Renal cortical epithelial cell (primary cell): ENCODE measurements at places on chromosomes 1 and 21.

- DNase-seq: peak; percentile 84
Measured at GRCh38 chr1:41662765-41663437, 178.4 kb upstream of the EDN2 start.

- no peak for DNase-seq
Measured at GRCh38 chr1:192261476-192261875, 55.3 kb upstream of the RGS21 start.

GRCh38 chr1:110457206-110457605 is 6.3 kb downstream of the PROK1 start:
- DNase-seq: no peak

GRCh38 chr21:25487046-25487594 is 120.2 kb downstream of the MRPL39 start:
- DNase-seq: no peak

GRCh38 chr1:11600836-11601235 is 53.4 kb downstream of the FBXO2 start:
- no peak for DNase-seq

DNA sequence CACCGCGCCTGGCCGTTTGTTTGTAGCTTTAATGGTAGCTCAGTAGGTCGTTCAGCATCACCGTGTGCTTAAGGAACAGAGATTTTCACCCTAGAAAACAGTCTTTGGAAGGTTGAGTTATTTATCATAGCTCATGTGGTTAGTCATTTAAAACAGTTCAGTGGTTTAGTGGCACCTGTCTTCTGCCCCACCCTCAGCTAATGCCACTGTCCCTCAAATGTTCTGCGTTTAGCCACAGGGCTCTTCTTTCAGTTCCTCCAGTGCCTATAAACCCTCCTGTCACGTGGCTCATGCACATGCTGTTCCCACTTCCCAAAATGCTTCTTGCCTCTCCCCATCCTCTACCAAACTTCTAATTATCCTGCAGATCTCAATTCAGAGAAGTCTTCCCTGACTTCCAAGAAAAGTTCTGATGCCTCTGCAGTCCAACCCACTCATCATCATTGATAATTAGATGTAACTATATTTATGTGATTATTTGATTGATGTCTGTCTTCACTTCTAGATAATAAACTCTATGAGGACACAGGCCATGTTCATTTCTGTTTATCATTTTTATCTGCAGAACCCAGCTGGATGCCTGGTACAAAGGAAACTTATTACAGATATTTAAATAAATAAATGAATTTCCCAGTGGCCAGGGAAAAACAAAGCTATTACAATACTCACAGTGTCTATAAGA is 14.4 kb upstream of the DIPK1A start:
- no peak for DNase-seq

DNA sequence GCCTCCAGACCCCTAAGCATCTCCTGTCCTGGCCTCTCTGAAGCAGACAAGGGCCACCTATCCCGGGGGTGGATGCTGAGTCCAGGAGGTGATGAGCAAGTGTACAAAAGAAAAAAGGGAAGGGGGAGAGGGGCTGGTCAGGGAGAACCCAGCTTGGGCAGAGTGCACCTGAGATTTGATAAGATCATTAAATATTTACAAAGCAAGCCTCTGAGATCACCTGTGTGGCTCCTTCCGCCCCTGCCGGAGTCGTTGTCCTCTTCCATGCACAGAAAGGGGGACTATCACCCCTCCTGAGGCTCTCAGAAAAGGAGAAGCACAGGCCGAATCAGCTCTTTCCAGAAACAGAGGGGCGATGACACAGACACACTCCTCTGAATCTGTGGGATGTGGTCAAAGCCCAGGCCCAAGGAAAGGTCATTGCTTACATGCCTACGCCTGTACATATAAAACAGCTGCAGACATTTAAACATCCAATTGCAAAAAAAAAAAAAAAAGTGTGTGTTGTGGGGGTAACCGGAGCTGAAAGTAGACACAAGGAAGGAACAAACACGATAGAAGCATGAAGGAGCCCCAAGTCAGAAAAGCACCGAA is 30.9 kb downstream of the PRSS38 start:
- no peak for DNase-seq

GRCh38 chr1:210446479-210446878 is 117.8 kb downstream of the HHAT start:
- DNase-seq: peak; percentile 37

DNA sequence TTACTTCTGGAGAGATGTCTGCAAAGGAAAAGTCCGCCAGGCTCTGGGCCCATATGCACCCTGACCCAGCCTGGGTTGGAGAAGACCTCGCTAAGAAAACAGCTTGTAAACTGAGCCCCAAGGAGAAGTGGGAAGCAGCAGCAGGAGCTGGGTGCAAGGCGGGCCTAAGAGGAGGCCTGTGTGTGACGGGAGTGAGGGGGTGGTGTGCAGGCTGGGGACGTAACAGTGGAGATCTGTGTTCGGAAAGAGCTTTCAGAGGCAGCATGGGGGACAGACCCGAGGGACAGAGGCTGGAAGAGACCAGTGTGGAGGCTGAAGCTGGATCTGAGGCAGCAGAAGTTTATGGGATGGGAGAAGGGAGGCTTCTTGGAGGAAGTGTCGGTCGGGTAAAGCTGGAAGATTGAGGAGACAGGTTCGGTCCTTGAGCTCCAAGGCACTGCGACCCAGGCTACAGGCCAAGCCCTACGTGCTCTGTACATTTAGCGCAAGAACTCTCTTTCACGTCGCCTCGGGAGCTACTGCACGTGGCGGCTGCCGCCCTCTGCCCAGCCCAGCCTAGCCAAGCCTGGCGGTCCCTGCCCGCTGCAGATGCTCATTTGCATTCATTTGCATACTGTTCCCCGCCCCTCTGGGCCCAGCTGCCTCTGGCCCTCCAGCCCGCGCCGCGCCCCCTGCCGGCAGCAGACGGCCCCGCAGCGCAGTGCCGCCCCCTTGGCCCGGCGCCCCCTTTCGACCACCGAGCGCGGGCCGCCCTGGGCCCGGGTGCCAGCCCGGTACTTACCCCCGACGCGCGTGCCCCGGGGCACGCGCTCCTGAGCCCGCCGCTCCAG is 6.3 kb downstream of the HPCA start:
- DNase-seq: no peak

DNA sequence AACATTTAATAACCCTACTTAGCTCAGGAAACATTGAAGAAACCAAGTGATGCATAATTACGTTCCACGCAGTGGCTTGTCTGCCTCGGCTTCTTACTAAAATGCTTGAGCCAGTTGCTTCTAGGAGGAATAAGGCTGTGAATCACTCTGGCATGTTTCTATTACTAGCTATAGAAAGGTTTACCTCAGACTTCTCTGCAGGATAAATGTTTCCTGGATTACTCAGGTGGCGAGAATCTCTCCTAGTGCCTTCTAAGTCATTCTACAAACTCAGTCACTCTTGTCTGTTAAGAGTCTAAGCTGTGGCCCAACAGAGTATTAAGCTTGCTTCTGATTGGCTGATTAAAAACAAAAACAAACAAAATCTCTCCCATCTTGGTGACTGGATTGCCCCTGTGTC is 92.0 kb upstream of the RALGPS2 start:
- DNase-seq: peak; percentile 74

GRCh38 chr1:9758559-9759121 is 65.1 kb downstream of the CLSTN1 start:
- no peak for DNase-seq

DNA sequence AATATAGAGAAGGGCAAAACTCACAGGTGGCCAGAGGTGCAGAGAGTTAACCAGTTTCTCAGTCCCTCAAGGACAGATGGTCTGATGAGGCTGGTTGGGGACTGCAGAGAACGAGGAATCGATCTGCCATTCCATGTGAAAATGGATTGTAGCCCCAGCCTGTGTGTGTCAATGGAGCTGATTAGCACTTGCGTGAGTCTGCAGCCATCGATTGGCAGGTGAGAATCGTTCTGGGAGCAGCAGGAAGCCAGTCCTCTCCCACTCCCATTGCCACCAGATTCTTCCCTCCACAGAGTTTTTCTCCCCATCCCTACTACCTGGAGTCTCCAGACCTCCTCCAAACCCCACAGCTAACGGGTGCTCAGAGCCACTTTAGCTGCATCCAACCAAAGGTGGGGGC is 18.3 kb upstream of the PSMB2 start:
- no peak for DNase-seq

GRCh38 chr1:189350983-189351616 is 1126.6 kb downstream of the BRINP3 start:
- DNase-seq: no peak

- no peak for DNase-seq
Measured at GRCh38 chr1:34619256-34619655, 135.6 kb upstream of the GJB5 start.

DNA sequence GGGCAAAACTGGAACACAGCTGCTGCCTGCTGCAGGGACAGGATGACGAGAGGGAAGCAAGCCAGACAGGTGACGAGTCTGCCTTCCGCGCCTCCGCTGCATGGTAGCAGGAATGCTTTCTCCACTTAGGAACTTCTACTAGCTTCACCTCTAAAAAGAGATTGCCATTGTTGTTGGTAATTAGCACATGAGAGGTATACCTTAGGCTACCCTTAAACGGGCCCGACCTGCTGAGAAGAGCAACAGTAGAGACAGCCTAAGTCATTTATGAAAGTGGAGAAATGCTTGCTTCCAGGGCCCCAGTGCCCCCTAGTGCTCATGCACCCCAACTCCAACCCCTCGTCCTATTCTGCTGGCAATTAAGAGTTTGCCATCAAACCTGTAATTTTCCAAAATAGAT is 96.9 kb upstream of the AKT3 start:
- no peak for DNase-seq

- peak; percentile 86 for DNase-seq
Measured at GRCh38 chr1:204266504-204267034, 52.8 kb upstream of the GOLT1A start.

DNA sequence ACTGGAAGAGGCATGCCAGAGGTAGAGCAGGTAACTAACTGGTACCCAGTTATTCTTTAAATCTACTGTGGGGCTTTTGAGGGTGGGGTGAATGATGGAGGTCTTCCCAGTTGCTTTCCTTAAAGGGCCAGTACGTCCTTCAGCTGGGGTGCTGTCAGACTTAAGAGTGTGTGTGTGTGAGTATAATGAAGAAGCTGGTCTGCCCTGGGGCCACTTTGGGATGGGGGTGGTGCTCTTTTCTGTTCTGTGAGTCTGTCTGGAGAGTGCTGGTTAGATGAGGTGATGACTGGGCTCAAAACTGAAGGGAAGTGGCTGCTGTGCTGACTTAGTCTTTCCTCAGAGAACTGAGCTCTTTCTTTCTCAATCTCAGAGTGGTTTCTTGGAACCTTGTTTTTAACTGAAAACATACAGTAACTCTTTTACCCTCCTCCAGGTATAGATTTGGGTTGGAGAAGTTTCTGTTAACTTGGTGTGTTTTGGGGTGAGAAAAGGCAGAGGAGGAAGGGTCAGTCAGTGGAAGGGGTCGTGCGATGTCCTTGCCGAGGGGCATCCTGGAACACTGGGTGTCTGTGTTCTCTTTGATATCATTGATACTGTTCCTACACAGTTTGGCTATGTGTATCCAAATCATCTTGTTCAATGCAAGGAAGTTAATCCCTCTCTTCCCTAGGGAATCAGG is 746 bp downstream of the MACF1 start:
- DNase-seq: peak; percentile 71

- no peak for DNase-seq
Measured at GRCh38 chr1:198246337-198246736, 89.5 kb downstream of the NEK7 start.

GRCh38 chr21:42156690-42157605 is 62.0 kb upstream of the ABCG1 start:
- no peak for DNase-seq

DNA sequence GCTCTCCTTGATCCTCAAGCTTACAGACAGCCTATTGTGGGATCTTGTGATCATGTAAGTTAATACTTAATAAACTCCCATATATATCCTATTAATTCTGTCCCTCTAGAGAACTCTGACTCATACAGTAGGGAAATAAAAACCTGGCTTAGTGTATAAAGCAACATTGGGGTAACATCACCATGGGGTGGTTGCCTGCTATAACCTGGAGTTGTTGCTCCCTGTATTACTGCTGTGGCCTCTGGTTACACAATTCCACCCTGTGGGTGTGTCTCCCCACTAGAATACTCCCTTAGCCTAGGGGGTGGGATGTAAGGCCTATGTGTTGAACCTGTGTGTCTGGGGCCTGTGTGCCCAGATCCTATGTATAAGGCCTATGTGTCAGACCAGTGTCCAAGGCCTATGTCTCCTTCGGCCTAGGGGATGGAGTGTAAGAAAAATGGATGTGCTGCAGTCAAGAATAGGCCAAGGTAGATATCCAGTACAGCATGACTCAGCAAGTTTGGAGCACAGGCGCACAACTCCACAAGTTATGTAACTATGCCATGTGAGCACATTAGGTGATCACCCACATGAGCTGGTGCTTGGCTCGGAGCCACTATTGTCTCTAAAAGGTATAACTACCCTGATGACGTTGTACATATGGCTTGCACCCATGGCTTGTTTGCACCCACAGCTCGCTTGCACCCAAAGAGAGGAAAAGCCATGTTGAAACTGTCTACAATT is 96.8 kb upstream of the C1orf21 start:
- DNase-seq: peak; percentile 7

DNA sequence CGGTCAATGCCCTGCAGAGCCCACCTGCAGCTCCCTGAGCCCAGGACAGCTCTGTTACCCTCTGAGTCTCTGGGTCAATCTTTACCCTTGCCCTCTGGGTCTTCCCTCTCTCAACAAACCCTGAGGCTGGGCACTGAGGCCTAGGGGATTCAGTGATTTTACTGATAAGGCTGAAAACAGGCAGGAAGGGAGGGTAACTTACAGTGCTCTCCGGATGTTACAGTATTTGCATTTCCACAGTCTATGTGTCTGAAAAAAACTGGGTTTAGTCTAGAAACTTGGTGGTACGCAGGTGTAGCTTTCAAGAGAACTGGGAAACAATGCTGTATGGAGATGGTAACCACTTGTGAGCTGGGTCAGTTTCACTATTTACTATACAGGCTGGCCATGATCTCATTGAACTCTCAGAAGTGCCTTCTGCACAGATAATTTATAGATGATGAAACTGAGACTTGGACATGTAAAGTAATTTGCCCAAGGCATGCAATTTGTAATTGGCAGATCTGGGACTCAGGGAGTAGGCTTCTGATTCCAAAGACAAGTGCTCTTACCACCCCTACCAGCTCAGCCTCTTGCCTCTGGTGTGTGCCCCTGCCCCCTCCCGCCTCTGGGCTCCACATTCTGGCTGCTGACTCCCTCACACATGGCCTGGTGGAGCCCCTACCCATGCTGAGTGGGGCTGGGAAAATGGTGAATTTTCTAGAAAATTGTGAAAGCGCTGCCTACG is 48.8 kb downstream of the TENT5C start:
- no peak for DNase-seq
